Choroid plexus epithelial cell (primary cell): ENCODE measurements at places on chromosomes 3 and 15.
A peak's percentile ranks its signal among the peaks of the same experiment; 100 is the strongest.

DNA sequence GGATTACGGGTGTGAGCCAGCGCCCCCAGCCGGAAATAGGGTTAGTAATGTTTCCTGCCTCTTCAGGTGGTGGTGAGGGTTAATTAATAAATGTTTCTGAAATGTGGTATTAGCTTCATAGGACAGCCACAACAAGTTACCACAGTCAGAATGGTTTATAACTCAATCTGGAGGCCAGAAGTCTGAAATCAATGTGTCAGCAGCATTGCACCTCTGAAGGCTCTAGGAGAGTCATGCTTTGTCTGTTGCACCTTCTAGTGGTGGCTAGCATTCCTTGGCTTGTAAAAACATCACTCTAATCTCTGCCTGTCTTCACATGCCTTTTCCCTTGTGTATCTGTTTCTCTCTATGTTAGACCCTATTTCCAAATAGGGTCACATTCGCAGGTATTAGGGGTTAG lies 7.8 kb upstream of the RPSA start:
- peak; percentile 10 for DNase-seq

DNA sequence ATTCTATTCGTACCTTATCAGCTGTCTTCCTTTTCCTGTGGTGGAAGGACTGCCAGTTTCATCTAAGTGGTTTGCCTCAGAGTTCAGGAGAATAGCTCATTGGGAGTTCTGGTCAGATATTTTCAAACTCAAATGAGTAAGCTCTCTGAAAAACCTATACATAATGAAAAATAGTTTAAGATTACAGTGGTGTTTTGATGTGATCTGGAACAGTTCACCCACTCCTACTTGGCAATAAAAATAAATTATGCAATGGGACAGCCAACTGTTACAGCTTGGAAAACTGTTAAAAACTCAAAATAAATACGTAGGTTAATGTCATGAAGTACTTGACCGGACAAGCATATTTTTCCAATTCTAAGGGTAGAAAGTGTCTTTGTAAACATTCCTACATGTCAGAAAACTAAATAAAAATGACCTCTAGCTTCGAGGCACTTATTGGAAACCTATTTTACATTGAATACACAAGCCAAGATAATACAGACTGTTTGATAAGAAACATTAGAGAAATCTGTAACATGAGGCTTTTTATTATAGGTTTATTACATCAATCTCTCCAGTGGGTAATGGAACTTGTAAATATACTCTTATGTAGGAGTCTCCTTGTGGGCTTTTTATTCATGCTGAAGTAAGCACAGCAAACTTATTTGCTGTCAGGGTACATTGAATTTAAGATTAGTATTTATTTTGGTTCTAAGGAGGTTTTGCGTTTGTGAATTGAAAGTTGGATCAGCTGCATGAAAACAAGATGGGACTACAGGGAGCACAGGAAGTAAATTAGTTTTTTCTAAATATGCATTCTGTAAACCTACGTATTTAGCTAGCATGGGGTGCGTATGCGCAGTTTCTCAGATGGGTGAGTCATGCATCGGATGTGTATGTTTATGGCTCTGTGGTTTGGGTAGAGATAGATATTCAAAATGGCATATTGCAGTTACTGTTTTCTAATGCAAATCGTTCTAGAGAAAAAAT lies 453.1 kb downstream of the IL5RA start:
- DNase-seq, result peak; percentile 81

DNA sequence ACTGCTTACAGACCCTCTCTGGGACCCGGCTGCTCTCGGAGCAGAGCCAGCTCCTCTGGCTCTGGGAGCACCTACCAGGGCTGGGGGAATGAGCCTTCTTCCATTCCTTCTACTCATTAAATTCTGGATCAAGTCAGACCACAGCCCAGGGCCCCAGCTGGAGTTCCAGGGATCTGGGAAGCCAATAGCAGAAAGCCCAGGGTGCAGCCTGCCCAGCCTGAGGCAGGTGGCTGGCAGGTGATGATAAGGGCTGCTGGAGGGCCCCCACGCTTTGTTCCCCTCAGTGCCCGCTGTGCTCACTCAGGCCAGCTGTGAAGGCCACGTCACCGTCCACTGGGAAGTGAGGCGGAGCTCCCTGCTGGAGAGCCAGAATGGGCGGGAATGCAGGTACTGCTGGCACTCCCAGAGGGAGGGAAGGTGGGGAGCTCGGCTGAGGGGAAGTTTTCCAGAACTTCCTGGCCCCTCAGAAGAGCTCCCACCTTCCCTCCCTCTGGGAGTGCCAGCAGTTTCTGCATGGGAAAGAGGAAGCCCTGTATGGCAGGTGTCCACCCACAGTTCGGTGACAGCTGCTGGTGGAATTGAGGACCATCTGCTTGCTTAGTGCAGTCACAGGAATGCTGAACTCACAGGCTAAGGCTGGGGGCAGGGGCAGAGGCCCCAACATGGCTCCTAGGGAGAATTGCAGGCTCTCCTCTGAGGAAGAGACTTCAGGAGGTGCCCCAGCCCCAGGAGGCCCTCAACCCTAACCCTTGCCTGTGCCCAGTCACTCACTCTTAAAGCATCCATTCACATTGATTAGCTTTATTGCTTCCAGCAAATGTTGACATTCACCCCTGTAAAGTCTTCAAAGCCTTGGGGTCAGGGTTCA lies 12.6 kb upstream of the RTP3 start:
- DNase-seq, result no peak

GRCh38 chr15:71385026-71385425 lies 269.8 kb downstream of the THSD4 start:
- peak; percentile 65 for DNase-seq

- DNase-seq, result no peak
Observed at GRCh38 chr3:169871129-169871886, 1.6 kb upstream of the LRRC31 start.

DNA sequence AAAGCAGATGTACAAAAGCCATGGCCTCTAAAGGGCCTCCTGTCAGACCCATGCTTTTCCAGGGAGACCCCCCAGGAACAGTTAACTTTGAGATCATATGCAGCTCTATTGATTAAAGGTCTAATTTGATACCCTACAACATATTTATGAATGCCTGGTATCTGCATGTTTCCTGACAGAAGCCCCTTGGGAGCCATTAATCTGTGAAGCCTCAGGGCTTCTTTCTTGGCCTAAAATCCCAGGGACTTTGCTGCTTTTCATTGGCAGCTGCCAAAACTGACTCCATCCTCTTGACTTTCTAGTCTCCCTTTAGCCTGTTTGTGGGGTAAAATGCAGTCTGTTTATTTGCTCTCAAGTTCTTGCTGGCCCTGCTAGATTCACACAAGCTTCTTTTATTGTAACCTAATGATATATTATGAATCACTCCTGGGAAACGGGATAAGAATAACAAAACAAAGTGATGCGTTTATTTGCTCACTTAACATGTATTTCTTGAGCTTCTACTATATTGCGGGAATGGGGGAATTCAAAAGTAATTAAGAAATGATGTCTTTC lies 257.0 kb downstream of the LSAMP start:
- DNase-seq, result no peak

GRCh38 chr15:70459312-70459711 lies 304.0 kb downstream of the UACA start:
- no peak for DNase-seq

DNA sequence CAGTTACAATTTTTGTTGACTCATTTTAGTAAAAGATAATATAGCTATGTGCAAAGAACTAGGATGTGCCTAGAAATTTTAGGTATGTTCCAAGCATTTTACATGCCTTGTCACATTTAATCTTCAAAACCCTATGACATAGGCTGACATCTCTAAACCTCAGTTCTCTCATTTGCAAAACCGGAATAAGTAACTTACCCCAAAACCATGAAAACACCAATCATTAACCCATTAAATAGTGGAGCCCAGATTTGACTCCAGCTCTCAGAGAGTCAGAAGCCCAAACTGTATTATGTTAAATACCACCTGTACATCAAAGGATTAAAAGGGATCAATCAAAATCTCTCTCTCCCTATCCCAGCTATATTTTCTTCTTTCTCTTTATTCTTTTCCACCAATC lies 36.6 kb downstream of the GSK3B start:
- no peak for DNase-seq

DNA sequence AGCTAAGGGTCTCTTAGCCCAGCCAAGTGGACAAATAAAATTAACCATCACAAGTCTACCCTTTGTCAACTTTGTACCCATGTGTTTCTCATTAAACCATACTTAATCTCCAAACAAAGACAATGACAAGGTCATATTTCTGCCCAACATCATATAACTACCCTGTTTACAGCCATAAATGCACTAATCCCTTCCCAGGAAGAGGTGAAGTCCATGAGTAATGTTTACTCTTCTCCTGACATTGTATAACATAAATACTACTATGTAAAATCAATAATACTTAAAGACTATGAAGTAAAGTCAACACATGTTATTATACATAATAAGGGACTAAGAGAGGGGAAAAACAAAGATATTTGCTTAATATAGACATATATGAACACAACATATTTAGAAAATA lies 38.5 kb upstream of the FAN1 start:
- DNase-seq, result no peak

GRCh38 chr3:44411031-44411645 lies 66.3 kb downstream of the ZNF445 start:
- no peak for DNase-seq
